Daoy (cell line): ENCODE measurements at places on chromosomes 1 and 21.

DNA sequence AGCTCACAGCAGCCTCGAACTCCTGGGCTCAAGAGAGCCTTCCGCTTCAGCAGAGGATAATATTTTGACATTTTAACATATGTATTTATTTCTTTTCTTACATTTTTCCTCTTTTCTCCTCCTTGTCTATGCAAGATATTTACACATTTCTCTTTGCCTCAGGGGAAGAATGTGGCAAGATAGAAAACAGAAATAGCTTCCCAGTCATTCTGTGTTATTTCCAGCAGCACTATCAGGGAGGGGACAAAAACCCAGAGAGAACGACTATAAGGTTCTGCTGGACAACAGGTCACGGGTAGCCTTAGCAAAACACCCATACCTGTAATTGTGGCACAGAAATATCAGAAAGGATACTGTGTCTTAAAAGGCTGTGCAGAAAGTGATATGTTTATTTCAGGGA is 7.9 kb downstream of the CD1D start:
- no peak for DNase-seq

DNA sequence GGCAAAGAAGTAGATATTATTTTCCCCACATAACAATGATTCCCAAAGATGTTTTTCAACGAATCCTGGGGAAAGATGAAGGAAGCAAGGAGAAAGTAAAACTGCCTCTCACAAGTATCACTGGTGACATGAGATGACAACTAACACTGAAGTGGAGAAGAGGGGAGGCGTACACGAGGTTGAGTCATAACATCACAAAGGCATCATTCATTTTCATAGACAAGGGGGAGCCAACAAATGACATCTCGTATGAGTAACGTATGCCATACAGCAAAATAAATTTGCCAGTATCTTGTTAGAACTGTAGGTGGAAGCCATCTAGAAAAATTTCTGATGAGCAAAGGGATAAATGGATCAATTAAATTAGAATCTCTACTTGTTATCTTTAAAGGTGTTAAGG is 56.6 kb downstream of the ATP1B1 start:
- DNase-seq, result peak; percentile 54

DNA sequence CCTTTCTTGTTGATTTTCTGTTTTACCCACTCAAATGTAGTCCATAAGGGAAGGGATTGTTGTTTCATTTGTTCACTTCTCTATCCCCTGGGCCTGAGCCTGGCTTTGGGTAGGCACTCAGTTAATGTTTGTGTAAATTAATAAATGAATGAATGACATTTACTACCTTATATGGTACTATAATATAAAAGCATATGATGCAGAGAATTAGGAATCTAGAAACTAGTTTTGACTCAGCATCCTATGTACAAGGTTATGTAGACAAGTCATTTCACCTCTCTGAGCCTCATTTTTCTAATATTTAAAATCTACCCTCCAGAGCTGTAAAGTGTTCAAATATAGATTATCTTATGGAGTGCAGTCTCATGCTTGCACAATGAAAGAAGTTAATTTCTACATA is 68.9 kb upstream of the S1PR1 start:
- no peak for DNase-seq

DNA sequence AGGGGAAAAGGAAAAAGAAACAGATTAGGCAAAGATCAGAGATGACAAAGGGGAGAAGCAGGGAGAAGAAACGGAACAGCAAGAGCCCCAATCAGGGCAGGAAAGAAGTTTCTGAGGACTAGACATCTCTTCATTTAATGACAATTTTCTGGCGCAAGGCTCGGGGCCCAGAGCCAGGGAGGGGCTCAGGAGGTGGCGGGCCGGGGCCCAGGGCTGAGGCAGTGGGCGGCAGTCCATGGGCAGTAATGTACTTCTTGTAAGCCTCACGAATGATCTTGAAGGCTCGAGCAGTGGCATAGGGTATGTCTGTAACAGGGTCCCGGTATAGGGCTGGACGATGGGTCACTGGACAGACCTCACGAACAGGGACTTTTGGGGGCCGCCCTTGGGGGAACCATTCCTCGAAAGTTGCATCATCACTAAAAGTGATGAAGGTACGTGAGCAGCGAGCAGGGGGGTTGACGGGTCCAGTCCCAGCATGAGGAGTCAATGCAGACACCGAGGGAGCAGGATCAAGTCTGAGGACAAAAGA is 799 bp upstream of the TMOD4 start:
- DNase-seq, result no peak

DNA sequence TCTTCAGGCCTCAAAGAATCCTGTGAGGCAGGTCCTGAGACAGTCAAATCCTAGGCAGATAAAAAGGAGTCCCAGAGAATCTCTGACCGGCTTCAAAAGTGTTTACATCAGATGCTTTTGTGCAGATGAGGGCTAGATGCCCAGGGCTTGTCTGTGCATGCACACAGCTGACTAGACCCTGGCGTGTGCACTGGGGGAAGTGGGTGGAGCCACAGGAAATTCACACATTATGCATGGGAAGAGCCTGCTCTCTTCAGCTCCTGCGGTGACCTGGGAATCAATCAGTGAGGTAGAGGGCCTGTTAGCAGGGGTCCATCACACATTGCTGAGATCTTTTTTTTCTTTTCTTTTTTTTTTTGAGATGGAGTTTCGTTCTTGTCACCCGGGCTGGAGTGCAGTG is 36.6 kb upstream of the NHLH2 start:
- no peak for DNase-seq

GRCh38 chr1:39021426-39021825 is 4.7 kb upstream of the NDUFS5 start:
- DNase-seq, result no peak

DNA sequence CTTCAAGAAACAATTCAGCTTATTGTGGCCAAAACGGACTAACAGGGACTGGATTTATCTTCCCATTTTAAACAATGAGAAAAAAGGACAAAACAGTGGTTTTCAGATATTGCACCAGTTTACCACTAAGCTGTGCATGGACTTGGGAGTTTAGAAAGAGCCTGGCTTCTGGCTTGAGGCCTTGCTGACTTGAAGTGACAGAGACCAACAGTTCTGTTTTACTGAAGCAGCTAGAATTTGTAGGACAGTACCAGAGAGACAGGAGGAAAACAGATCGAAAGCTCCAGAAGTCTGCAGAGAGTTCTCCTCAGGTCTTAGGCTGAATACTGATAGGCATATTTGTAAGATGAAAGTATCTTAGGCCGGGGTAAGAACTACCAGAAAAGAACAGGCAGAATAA is 20.5 kb downstream of the FCRL4 start:
- DNase-seq, result no peak
